ENCODE measurements at places on chromosomes 7 and 10.

DNA sequence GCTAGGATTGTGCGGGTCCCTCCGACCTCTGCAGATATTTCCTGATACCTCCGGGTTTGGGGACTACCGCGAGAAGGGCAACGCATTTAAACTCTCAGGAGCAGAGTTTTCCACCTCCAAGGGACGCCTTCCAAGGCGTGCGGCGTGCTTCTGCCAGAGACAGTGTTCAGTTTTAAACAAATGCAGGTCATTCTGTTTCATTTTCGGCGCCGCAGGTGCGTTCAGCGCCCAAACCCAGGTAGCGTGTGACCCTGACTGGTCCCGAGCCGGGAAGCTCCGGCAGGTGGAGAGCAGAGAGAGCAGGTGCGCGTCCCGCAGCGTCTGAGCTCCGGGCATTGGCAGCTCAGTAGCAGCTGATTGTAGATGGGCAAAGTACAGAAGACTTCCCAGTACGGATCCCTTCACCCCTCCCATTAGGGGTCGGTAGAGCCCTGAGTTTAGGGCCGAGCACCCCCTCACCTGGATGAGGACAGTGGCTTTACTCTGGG lies 1.4 kb upstream of the CYP26A1 start:
- no peak for DNase-seq

DNA sequence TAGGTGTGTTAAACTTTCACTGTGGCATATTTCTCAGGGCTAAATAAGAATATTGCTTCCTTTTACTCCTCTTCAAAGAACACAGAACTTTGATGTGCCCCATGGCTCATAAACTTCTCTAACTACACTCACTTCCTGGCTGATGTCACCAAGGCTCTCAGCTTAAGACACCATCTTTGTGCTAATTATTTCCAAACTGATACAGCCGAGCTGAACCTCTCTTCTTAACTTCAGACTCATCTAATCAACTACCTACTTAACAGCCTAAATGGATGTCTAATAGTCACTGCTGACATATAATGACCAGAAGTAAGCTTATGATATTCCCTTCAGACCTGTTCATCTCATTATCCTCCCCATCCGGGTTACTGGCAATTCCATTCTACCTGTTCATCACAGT lies 3.6 kb downstream of the C10orf67 start:
- no peak for DNase-seq

DNA sequence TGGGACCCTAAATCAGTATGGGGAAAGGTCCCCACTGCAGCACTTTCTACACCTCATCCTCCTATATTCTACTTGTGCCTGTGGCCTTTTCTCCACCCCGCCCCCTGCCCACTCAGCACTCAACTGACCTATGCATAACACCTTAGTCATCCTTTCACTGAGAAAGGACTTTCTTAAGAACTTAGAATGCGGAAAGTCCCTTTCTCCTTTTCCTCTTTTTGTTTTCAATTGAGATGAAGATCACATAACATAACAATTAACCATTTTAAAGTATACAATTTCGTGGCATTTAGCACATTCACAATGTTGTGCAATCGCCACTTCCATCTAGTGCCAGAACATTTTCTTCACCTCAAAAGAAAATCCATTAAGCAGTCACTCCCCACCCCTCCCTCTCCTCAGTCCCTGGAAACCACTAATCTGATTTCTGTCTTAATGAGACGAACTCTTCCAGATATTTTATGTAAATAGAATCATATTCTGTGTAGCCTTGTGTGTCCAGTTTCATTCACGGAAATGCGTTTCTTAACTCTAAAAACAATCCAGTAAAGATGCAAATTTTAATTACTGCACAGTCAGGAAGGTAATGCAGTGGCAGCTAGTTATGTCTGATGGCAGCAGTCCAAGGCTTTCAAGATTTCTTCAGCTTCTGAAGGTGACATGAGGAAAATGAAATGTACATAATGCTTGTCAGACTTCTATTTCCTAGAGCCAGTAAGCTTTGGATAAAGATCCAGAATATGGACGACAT lies 41.7 kb downstream of the FAS start:
- no peak for DNase-seq

DNA sequence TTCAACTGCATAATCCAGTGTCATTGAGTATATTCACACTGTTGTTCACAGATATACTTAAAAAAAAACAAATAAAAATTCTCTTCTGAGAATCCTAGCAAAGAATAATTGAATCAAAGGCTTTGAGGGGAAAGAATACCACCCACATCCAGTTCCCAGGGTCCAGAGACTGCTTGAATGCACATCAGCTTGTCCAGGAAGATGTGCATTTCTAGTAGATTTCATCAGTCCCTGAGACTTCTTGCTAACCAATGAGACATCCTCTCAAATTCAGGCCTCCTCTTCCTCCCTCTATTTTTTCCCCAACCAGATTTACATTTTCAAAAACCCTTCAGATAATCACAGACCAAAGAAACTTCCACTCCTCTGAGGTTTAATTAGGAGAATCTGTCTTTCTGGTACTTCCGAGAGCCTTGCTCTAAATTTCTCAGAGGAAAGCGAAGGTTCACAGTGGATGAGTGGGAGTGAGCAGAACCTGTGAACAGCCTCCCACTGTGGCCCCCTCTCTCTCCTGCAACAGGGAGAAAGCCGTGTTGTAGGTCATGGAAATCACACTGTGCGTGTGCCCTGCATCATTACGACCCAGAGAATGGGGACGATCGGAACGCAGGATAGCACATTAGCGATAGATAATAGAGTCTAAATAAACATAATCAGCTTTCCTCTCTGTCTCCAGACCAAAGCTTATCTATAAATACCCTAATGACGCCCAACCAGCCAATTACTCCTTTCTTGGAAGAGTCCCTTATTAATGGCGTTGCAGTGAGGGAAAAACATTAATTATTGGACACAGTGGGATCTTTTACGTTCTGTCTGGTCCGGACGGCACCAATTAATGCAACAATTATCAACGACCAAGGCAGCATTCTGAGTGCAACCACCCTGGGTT lies 212.5 kb downstream of the EMX2 start:
- no peak for DNase-seq

GRCh38 chr7:91351374-91351773 lies 87.1 kb downstream of the FZD1 start:
- no peak for DNase-seq

DNA sequence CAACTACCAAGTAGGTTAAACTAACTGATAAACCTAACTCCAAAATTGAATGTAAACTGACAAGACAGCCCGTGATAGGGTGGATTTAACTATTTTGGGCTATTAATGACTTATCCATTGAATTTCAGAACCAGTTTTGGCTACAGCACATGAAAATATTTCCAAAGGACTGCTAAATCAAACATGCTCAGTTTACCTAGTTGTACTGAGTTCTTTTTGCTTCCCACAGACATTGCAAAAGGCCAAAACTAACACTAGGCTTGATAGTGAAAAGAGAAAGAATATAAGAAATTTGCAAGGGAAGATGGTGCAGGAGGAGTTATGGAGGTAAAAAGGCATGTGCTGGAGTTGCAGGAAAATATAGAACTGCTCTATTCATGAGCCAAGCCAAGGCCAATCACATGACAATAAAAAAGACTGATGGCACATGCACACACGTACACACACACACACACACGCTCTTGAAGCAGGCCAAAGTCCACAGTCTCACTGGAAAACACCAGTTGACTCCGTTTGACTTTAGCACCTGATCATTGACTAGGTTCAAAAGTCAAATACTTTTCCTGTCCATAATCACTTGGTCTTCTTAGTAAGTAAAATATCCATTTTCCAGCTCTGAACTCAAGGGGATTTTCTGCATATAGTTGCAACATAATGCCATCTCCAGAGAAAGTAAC lies 76.0 kb upstream of the AGBL3 start:
- DNase-seq, result no peak

DNA sequence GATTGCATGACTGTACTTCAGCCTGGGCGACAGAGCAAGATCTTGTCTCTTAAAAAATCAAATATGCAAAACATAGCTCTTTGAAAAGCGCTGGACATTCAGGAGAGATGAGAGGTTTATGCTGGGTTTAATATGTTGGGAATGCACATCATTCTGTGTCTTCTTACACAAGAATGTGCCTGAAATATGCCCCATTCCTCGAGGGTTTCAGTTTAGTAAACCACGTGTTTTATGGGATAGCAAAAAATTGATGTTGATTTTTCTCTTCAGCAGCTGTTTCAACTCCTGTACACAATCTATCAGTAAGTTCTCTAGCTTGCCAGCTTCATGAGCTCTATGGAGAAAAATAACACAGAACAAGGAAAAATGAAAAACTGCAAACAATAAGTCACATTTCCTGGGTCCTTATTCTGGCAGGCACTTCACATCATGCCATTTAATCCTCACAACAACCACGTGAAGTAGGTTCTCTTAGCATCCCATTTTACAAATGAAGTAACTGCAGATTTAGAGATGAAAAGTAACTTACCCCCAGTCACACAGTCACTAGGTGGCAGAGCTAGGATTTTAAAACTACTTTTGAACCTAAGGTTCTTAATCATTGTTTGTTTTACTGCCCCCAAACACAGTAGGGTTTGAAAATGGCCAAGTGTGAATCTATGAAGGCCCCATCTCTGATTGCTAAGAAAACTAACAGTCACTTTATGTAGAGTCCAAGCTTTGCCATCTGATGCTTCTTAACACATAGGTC lies 423.6 kb downstream of the PHTF2 start:
- DNase-seq, result no peak

GRCh38 chr7:54591404-54592386 lies 49.5 kb downstream of the VSTM2A start:
- no peak for DNase-seq

- DNase-seq, result no peak
Observed at GRCh38 chr10:127142136-127142535, 54.3 kb downstream of the INSYN2A start.

- no peak for DNase-seq
Observed at GRCh38 chr7:142001163-142001874, 5.6 kb downstream of the MGAM start.

DNA sequence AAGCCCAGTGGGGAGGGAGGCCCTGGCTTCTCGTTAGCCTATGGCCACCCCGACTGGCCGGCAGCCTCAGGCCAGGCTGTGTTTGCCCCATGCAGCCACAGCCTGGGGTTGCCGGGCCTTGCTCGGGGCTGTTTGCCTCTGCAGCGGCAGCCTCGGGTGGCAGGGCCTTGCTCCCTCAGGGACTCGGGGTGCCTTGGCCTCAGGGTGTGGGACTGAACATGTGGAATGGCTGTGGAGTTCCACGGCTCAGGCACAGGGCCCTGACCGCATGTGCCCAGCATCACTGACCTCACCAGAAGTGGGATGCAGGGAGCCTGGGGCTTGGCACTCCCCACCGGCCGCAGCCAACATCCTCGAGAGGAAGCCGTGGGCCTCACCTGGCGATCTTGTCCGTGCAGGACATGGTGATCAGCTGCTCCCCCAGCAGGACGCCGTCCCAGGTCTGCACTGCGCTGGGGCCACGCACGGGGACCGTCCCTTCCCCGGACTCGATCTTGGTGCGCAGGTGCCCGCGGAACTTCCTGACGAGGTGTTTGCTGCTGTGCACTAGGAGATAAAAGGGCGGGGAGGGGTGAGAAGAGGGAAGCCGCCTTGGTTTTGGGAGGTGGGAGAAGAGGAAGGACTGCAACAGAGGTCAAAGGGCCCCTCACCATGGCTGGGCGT lies 160.5 kb downstream of the WDR37 start:
- no peak for DNase-seq

DNA sequence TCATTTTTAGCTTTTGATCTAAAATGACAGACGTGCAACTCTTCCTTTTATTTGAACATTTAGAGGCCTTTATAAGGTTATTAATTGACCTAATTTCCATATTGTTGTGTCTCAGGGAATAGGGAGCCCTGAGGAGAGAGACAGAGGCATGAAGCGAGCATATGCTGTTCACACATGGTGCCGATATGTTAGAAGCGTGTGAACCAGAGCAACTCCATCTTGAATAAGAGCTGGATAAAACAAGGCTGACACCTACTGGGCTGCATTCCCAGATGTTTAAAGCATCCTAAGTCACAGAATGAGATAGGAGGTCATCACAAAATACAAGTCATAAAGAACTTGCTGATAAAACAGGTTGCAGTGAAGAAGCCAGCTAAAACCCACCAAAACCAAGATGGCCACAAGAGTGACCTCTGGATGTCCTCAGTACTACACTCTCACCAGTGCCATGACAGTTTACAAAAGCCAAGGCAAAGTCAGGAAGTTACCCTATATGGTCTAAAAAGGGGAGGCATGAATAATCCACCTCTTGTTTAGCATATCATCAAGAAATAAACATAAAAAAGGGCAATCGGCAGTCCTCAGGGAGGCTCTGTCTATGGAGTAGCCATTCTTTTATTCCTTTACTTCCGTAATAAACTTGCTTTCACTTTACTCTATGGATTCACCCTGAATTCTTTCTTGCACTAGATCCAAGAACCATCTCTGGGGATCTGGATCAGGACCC lies 80.1 kb downstream of the SEC61G start:
- no peak for DNase-seq

DNA sequence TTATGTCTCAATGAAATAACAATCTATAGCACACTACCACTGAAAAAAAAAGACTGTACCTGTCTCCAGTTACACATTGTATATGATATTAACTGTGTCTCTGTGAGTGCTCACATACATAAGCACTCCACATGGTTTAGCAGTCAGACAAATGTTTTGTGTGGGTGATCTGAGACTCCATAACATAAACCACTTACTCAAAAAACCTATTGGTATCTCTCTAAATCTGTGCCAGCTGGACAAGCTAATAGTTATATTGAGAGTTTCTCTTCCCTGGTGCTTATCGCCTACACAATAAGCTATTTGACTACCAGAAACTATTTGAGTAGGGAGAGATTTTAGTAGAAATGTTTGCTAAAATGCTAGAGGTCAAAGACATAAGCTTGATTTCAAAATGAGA lies 190.1 kb upstream of the AGR3 start:
- no peak for DNase-seq

DNA sequence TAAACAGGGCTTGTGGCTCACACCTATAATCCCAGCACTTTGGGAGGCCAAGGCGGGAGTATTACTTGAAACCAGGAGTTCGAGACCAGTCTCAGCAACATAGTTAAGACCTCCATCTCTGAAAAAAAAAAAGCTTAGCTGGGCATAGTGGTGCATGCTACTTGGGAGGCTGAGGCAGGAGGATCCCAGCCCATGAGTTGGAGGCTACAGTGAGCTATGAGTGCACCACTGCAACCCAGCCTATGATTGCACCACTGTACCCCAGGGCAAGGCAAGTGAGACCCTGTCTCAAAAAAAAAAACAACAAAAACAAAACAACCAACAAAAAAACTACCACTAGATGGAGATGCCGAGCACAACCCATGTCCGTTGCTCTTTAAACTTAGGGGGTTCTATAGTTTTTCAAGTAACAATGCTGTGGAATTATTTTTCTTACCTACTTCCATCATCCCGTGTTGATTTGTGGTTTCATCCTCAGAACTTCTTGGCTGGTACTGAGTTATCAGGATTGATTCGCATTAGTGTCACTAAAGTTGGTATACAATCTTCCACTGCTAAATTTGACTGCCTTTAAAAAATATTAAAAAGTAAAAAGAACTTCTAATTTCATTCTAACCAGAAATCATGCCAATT lies 12.2 kb upstream of the REPIN1 start:
- no peak for DNase-seq

- no peak for DNase-seq
Observed at GRCh38 chr10:49171326-49172060, 16.7 kb downstream of the TMEM273 start.

GRCh38 chr10:46106410-46107255 lies 60.6 kb upstream of the MSMB start:
- DNase-seq, result peak; percentile 27

GRCh38 chr7:38558761-38559345 lies 72.3 kb downstream of the AMPH start:
- no peak for DNase-seq

GRCh38 chr7:151088856-151089699 lies 2.8 kb downstream of the AGAP3 start:
- no peak for DNase-seq

- no peak for DNase-seq
Observed at GRCh38 chr10:59709395-59710125, at the start of gene SLC16A9. Gene SLC16A9 (minus strand): TSS chr10:59709850. CDS start chr10:59684291, 25,559 bp downstream.

Measured in activated gamma-delta T cell (primary cell).